ENCODE measurements at places on chromosomes 2 and 18.

DNA sequence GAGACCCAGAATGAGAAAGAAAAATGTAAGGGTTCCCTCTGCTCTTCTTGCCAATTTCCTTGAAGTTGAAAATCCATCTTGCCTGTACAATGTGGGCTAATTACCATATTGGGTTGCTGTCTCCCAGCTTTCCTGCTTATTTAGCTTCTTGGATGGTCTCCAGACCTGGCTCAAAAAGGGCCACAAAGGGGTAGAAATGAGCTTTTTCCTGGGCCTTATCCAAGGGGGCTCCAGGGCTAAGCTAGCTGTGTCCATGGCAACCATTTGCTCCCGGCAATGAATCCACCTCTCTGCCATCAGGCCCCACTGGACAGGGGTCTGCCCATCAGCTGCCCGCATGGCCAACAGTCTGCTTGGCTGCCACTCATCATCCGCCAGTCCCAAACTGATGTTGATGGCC is 85.0 kb downstream of the BOD1L2 start:
- DNase-seq, result no peak

DNA sequence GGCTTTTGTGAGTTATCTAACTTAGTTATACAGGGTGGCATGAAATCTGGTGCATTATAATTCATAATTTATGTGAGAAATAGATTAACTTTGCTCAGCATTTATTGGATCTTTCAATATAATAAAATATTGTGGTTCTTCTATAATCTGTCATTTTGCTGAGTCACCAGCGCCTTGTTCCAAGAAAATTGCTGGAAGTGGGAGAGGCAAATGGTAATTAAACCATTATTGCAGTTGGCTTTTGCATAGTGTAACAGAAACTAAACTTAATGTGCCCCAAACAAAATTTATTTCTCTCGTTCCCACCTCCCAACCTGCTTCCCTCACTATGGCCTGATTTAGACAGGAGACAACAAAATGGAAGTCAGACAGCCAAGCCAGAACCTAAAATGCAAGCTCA is 146.3 kb downstream of the GALR1 start:
- DNase-seq, result no peak

GRCh38 chr2:8103085-8103708 is 578.7 kb upstream of the ID2 start:
- DNase-seq, result no peak

GRCh38 chr18:26802330-26803200 is 62.9 kb downstream of the AQP4 start:
- DNase-seq, result no peak

DNA sequence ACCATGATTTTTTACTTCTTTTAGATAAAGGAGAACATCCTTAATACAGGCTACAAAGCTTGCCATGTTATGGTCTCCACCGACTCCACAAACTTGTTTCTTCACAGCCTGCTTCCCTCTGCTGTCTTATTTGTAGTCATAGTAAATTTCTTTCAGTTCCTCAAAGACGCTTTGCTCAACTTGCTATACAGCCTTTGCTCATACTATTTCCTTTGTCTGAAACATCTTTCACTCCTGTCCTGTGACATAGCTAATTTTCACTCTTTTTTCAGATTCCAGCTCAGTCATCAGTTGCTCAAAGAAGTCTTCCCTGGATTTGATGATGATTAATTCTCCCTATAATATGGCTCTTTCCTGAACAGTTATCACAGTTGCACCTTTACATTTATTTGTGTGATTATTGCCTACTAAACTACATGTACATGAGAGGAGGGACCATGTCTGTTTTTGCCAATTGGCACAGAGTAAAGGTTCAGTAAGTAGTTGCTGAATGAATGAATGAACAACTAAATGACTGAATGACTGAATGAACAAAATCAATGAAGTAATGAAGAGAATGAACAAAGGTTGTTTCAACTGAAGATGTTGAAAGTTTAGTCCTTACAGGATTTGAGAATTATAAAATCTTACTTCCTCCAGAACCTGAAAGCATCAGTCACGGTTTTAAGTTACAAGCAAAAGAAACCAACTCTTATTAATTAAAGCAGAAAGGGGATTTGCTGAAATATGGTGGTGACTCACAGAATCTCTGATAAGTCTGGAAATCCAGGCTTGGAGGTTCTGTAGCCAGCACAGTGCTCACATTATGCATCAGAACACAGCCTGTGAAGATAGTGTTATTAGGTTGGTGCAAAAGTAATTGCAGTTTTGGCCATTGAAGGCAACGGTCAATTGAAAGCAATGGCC is 186.4 kb upstream of the FAM98A start:
- DNase-seq, result no peak

GRCh38 chr2:232541195-232541960 is 1.9 kb downstream of the CHRNG start:
- no peak for DNase-seq

All from NCI-H774 (cell line).